GDM1 (cell line): ENCODE measurements at places on chromosomes 16 and 17.

DNA sequence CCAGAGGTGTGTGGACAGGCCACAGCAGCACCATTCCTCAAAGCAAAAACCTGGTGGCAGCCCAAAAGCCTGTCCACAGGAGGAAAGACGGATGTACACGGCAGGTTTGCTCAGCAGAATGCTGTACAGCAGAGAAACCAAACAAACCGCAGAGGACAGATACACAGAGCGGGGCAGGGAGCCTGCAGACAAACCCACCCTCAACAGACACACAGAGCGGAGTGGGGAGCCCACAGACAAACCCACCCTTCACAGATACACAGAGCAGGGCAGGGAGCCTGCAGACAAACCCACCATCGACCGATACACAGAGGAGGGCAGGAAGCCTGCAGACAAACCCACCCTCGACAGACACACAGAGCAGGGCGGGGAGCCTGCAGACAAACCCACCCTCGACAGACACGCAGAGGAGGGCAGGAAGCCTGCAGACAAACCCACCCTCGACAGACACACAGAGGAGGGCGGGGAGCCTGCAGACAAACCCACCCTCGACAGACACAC, 53.0 kb upstream of the METRNL start:
- no peak for DNase-seq

DNA sequence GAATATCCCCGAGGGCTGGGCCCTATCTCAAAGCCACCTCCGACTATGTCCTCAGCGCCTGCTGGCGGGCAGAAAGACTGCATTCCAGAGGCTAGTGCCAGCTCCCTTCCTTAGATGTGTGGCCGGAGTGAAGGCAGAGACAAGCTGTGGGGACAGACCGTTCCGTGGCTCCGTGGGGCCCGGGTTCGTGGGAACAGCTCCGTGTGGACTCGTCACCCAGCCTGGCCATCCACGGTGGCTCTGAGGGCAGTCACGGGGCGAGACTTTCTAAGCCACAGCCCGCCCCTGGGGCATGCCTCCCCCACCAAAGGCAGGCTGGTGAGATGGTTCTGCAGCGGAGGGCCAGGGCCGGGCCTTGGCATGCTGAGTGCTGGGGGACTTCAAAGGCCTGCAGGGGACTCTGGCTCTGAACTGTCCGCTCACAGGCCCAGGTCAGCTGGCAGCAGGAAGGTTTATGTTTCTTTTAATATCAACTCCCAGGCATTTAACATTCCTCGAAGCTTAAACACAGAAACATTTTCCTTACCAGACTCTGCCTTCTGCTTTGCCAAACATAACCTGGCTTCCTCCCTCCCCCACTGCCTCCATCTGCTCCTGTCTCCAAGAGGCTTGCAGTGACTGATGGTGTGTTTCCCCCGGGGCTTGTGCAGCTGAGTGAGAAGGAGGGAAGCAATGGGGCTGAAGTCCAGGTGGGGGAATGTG, 50.4 kb downstream of the TIMM22 start:
- DNase-seq = no peak

DNA sequence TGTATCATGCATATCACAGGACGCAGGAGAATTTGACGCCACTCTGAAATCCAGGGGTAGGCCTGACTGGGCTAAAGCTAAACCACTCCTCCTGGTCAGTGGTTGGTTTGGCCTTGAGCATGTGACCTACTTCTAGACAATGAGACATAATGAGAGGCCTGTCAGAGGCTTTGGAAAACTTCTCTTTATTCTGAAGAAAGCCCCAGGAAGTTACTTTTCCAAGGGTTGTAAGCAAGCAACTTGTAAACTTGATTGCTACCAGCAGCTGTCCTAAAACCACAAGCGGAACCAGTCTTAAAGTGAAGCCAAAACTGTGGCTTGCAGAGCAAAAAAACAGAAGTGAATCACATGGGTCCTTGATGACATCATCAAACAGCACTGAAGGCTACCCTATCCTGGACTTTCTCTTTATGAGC, 138.2 kb upstream of the COX10 start:
- peak; percentile 25 for DNase-seq

- no peak for DNase-seq
Observed at GRCh38 chr16:20363191-20363590, 10.7 kb upstream of the UMOD start.

DNA sequence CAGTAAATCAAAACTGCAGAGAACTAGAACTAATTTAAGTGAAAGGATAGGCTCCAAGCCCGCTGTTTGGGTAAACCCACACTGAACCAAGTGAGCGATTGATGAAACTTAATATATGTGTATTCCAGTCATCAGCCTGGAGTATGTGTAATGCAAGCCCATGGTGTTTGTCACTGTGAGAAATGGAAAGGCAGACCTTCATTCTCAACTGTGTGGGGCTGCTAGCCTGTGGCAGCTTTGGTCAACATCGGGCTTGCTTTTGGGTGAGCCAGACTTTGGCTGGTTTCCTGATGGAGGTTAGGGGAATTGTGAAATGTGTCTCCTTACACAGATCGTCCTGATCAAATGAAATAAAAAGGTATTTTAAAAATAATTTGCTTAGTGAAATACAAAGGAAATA, 279.9 kb downstream of the IRX3 start:
- no peak for DNase-seq

DNA sequence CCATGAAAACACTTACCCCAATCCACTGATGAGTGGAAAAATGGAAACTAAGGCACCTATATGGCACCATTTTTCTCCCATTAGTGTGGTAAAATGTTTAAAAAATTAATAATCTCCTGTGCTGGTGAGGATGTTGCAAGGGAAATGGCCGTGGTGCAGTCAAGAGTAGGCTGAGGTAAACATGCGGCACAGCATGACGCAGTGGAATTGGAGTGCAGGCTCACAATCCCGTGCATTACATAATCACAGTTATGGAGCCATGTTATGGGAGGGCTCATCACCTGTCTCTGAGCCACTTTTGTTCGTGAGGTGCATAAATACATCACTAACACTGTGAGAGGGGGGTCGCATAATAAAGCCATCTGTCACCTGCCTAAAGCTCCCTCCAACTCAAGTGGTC, 164.4 kb upstream of the XYLT1 start:
- DNase-seq = no peak

DNA sequence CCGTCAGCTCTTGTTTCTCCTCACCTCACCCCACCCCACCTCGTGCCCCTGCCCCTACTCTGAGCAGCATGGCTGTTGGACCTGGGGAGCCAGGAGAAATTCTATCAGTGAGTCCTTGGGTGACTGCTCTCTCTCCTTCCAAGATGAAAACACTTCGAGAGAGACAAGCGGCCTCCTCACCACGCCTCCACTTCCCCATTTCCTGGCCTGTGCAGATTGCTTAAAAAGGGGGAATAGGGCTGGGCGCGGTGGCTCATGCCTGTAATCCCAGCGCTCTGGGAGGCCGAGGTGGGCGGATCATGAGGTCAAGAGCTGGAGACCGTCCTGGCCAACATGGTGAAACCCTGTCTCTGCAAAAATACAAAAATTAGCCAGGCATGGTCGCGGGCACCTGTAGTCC, 9.5 kb downstream of the DLX4 start:
- no peak for DNase-seq

DNA sequence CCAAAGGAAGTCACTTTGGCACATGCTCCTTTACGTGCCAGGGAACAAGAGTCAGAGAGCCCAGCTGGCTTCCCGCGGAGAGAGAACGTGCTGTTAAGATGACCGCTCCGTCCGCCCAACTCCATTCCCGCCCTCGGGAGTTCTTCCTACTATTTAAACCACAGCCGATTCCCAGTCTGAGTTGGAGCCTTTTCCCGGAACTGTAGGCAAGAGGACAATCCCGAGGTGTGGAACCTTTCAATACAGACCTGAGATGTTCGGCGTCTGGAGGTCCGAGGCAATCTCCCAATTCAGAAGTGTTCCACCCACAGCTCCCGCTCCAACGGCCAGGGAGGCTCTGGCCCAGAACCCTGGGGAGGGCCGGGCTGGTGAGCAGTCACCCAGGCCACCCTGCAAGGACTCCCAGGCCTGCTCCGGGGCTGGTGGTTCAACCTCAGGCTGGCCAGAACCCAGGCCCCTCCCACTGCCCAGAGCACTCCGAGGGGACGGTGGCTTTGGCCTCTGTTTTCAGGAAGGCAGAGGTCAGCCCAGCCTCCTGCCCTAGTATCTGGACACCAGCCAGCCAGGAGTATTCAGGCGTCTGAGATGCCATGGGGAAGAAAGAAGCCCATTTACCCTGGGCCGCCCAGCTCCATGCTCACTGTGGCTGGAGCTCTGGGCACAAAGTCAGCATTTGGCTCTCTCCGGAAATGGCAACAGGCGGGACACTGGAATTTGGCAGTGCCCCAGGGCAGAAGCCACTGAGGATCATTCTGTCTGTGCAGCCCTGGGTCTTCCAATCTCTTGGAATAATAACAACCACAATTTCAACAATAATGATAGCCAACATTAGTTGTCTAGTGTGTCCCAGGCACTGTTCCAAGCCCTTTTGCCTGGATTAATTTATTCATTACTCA, 21.4 kb downstream of the EMP2 start:
- DNase-seq = no peak

- no peak for DNase-seq
Observed at GRCh38 chr16:68517606-68518166, 21.4 kb upstream of the ZFP90 start.

- no peak for DNase-seq
Observed at GRCh38 chr17:54063639-54064038, 240.9 kb downstream of the KIF2B start.

DNA sequence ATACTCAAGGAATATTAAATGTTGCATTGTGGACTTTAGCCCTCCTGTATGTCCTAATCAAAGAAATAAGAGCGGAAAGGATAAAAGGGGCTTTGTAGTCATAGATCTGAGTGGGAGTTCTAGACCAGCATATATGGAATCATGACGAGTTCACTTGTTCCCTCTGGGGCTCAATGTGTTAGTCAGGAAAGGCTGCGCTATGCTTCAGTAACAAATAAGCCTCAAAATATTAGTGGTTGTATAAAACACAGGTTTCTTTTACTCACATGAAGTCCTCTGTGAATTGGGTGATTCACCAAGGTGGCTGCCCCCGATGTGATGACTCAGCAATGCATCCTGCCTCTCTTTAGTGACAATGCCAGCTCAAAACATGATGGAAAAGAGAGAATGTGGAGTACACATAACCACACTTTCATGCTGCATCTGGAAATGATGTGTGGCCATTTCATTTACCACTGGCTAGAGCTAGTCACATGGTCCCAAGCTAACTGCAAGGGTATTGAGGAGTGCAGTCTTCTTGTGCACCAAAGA, 63.3 kb upstream of the IRX5 start:
- no peak for DNase-seq

DNA sequence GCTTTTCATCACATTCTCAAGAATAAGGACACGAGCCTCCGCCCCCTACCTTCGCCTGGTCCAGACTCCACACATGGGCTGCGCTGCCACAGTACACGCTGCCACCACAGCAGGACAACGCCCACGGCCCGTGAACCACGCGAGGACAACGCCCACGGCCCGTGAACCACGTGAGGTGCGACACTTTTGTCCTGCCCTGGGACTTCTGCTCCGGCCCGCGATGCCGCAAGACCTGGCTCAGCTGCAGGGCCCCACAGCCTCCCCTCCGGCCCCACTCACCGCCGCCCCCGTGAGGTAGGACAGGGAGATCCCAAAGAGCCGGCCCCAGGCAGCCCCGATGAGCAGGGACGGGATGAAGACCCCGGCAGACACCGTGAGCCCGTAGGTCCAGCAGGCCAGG, 5.9 kb upstream of the CCDC154 start:
- DNase-seq = no peak

DNA sequence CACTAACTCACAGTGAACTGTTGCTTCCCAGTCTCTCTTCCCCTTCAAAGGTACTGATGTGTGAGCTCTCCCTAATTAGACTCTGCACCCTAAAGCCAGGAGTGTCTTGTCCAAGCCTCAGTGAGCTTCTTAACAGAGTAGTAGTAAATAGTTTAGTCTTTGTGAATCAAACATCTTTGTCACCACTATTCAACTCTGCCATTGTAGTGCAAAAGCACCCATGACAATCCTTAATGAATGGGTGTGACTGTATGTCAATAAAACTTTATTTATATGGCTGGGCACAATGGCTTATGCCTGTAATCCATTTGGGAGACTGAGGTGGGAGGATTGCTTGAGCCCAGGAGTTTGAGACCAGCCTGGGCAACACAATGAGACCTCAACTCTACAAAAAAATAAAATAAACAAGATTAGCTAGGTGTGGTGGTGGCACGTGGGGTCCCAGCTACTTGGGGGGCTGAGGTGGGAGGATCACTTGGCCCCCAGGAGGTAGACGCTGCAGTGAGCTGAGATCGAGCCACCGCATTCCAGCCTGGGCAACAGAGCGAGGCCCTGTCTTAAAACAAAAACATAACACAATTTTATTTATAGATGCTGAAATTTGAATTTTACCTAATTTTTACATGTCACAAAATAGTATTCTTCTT, 45.5 kb upstream of the TNRC6A start:
- no peak for DNase-seq

GRCh38 chr17:50634915-50635731, 442 bp downstream of the ABCC3 start:
- no peak for DNase-seq

DNA sequence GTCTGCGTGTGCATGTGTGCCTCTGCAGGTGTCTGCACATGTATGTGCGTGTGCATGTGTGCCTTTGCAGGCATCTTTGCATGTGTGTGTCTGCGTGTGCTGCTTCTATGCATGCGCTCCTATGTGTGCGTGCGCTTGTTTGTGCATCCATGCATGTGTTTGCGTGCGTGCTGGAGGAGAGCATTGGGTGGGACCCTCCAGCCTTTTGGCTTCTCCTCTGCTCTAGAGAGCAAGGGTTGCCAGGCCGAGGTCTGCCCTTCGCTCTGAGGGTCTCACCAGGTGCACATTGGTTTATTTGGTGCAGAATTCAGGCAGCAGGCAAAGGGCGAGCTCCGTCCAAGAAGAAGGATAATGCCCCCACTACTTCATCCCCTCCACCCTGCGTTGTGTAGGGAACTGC, 1.1 kb upstream of the RAB40B start:
- no peak for DNase-seq

- no peak for DNase-seq
Observed at GRCh38 chr16:69438465-69438864, 14.0 kb downstream of the CYB5B start.

- DNase-seq = no peak
Observed at GRCh38 chr17:4540687-4541327, 14.4 kb downstream of the MYBBP1A start.

GRCh38 chr17:73485130-73485529, 159.1 kb downstream of the SDK2 start:
- DNase-seq = no peak

DNA sequence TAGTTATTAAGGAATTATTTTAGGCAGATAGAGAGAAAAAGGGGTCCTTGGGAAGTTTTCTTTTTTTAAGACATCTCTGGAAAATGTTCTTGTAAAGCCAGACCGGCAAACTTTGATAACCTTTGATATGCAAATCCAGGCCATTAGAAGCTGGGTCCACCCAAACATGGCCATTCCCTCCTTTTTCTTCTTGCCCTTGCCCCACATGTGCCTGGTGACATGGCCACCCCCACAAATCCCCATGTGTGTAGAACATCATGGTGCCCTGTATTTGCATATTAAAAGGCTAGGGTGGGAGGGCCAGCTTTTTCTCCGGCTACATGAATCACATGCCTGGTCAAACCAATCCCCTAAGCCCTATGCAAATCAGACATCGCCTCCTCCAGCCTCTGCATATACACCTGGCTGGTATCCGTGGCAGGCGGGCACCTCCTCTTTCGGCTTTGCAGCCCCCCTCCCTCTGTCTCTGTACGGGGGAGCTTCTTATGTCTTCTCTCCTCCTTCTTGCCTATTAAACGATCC, 43.9 kb upstream of the LYRM9 start:
- no peak for DNase-seq
